H4 (cell line): ENCODE measurements at places on chromosomes 3 and 15. TPM values are rescaled to one million over a fixed set of nuclear protein-coding genes. Genes with fewer than 3 reads are reported as not detected.

The AADACL2 gene
- total RNA-seq: not detected in 2 replicates

The B3GNT5 gene
- total RNA-seq: 6.4 and 14.7 TPM in 2 replicates

The GRIP2 gene
- total RNA-seq: 0.77 TPM in 1 of 2 replicates, not detected in the other

The NR1I2 gene
- total RNA-seq: not detected in 2 replicates

The CXCR6 gene
- total RNA-seq: not detected in 2 replicates

The ACTC1 gene
- not detected in 2 replicates for total RNA-seq

The TFDP2 gene
- 66.5 and 71.4 TPM in 2 replicates for total RNA-seq

The CLEC3B gene
- 0.37 and 1.3 TPM in 2 replicates for total RNA-seq

The FAM43A gene
- 4.0 and 4.6 TPM in 2 replicates for total RNA-seq

DNA sequence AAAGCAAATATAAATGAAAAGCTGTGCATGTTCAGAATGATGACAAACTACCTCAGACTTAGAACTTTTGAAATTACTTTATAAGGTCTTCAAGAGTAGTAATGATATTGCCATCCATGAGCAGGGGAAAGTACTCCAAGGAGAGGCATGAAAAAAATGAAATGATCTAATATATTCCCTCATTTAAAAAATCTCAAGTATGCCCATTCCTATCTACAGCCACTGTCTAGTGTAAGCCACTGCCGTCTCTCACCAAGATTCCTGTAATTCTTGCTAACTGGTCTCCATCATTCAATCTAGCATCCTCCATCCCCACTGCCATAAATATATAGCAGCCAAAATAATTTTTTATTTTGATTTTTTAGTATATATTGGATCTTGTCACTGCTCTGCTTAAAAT is 258.8 kb downstream of the PLOD2 start:
- no peak for DNase-seq

- DNase-seq: no peak
These were observed 30.5 kb downstream of the FAH start for GRCh38 chr15:80183306-80183705.

DNA sequence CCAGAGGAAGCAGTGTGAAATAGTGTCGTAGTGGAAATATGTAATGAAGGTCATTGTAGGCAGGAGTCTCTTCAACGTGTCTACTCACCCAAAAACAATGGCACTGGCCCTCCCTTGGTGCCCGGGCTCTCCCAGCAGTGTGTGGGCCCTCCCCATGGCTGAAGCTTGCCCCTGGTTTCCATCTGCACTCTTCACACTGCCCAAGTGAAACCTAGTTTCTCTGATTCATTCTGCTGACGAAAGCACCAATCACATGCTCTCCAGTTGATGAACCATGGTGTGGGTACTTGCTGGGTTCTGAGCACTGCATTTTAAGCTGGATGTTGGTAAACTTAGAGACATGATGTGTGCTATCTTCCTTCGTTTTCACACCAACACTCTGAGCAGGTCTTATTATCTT is 61.0 kb upstream of the AGBL1 start:
- no peak for DNase-seq

GRCh38 chr3:174202561-174202960 is 656.6 kb upstream of the NAALADL2 start:
- no peak for DNase-seq

GRCh38 chr3:175386630-175387029 is 527.5 kb downstream of the NAALADL2 start:
- DNase-seq: peak; percentile 95

GRCh38 chr15:60464836-60465630 is 13.9 kb downstream of the ICE2 start:
- no peak for DNase-seq

DNA sequence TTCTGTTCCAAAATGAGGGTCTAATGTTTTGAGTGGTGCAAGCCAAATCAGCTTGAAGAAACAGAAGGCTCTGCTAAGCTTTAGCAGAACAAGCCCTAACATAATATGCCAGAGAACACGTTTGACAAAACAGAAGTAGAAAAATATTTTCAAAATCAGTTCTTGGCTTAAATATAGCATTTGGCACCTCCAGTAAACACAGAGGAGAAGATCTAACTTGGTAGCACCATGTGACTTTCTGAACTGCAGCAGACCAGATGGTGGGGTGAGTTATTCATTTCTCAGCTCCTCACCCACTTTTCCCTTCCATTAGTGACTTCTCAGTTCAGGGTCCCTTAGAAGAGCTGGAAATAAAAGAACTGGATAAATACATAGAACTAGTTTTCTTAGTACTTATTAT is 395.8 kb downstream of the MAGI1 start:
- DNase-seq: no peak

DNA sequence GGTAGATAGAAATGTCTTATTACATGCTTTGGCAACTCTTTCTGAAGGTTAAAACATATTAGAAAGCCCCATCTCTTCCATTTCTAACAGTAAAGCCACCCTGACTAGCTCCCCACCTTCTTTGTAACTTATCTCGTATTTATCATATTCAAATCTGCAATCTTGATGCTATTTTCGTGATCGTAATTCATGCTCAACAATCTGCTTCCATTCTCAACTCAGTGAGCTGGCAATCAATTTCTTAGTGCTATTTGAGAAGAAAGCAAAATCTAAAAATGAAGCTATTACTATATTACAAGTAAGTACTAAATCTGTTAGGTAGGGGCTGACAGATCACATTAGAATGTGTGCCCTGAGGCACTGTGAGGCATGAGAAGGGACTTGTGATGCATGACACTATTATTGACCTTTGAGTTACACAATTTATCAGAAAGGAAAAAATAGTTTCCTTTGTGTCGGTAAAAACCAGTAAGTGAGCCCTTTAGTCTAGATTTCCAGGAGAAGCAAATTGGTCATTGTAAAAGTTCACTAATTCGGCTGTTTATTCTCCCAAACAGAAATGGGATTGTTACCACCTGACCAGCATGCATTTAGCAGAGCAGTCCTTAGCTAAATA is 379.7 kb upstream of the CNTN6 start:
- peak; percentile 31 for DNase-seq

GRCh38 chr3:14921811-14922705 is 25.3 kb upstream of the NR2C2 start:
- DNase-seq: no peak

GRCh38 chr3:30401971-30402370 is 204.4 kb upstream of the TGFBR2 start:
- no peak for DNase-seq

DNA sequence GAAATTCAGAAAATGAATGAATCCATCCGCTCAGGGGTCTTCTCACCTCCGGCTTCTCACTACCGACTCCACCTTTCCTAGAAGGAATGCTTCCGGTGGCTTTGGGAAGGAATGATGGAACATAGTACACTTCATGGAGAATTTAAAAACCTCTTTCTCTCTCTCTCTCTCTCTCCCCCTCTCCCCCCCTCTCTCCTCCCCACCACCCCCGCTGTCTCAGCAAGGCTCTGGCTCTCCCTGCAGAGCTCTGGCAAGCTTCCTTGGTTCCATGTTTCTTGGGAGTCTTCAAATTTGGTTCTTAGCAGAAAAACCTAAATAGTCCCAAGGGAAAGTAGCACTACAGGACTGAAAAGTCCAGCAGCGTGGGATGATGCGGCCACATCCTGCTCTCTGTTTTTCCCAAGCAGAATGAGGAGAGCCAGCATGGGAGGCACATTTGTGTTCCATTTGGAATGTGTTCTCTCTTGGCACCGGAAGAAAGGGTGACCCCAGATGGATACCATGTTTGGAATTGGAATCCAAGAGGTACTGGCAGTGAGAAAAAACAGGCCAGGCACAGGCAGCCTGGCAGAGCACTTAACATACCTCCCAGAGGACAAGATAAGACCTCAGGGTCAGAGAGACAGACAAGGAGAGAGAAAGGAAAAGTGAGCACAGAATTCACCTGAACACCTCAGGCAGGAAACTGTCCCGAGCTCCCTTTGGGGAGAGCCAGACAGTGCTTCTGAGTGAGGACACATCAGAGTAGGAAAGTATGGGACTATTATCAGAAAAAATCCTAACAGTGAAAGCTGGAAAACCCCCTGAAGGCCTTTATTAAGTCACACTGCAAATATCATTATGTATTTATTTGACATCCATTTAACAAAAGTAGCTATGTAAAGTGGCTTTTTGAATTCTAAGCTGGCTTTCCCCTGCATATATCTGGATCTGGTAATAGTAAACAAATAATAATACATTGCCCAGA is at the start of gene POPDC2:
POPDC2 (minus strand) TSS at position 116 of the 967 bp plus-strand sequence. CDS start 166 bp downstream, outside the sequence.
- DNase-seq: no peak

- DNase-seq: no peak
These were observed 241.4 kb downstream of the NFKBIZ start for GRCh38 chr3:102090721-102091045.

GRCh38 chr15:40481341-40482074 is 10.7 kb downstream of the CHST14 start:
- DNase-seq: no peak

DNA sequence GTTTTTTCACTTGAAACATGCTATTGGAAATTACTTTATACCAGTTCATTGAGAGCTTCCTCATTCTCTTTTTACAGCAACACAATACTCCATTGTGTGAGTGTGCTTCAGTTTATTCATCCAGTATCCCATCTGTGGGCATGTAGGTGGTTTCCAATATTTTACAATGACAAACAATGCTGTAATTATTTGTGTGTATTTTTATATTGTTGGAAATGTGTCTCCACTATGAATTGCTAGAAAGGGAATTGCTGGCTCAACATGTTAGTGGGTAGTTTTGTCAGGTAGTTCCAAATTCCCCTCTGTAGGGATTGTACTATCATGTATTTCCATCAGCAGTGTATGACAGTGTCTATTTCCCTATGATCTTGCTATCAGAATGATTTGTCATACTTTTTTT is 65.8 kb upstream of the MAGI1 start:
- DNase-seq: no peak

GRCh38 chr15:28269097-28269496 is 52.9 kb downstream of the HERC2 start:
- DNase-seq: no peak

DNA sequence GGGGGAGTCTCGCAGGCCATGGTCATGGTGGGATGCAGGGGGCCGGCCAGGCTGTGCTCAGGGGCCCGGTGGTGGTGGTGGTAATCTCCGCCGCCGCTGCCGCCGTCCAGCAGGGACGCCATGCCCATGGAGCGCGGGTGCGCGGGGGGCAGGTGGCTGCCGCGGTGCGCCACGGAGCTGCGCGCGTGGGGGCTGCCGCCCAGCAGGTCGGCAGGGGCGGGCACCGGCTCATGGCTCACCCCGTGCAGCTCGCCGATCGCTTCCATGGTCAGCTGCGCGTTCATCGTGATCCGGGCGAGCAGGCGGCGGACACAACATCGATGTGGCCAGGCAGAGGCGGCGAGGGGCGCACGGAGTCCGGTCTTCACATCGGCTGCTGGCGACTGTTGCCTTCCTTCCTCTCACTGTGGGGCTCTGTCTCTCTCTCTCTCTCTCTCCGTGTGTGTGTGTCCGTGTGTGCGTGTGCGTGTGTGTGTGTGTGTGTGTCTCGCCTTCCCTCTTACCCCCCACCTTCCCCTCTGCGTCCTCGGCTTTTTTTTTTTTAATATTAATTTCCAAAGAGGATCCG is 451 bp downstream of the ONECUT1 start:
- DNase-seq: no peak

DNA sequence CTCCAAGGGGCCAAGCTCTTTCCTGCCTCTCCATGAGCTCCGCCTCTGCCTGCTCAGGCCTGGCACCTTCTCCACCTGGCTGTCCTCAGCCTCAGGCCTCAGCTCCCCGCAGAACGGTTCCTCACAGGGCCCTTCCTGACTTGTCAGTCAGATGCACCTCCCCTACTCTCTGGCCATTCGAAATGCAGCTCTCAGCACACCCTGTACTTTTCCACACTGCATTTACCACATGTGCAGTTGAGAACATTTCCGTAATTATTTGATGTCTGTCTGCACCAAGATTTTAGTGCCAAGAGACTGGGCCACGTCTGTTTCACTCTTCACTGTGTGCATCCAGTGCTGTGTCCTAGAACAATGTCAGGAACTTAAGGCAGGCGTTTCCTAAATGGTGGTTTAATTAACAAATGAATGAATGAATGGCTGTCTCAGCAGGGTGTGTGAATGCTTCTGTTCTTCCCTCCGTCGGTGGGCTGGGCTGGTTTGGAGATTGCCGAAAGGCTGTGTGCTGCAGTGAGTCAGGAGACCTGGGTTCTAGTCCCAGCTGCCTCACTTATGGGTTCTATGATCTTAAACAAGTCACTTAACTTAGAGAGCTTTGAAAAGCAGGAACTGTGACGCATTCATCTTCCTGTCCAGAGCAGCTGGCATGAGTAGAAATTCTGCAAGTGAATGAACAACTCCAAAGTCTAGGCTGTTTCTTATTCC is 5.4 kb downstream of the MUC4 start:
- no peak for DNase-seq

DNA sequence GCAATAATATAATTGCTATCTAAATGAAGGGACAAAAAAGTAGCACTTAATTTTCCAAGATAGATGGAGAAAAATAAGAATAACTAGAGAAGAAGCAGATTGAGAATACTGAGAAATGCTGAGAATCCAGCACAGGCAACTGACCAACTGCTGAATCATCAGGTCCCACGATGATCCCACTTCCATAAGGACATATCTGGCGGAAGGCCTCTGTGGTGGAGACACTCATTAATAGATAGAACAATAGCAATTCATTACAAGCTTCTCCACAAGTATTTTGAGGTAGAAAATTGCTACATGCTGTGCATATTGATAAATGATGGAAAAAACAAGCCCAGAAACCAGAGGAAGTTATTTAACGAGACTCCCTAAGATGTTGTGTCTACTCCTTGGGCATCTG is 105.9 kb downstream of the DUT start:
- no peak for DNase-seq

- DNase-seq: no peak
These were observed 44.2 kb upstream of the ZBTB38 start for GRCh38 chr3:141323936-141324704.

GRCh38 chr3:133833267-133833666 is 27.7 kb downstream of the SRPRB start:
- no peak for DNase-seq

DNA sequence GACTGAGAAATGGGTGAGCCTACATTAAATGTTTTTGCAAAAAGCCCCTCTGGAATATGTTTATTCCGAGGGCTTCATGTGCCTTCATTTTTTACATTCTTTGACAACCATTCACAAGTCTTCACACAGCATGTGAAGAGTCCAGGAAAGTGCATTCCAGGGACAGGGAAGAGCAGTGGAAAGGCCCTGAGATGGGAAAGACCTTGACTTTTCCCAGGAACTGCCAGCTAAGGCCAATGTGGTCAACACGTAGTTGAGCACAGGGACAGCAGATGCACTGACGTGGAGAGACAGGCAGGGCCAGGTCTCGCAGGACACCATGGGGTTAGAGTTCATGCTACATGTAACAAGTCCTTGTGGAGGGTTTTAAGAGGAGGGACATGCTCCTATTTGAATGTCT is 21.7 kb downstream of the SSR3 start:
- DNase-seq: no peak

GRCh38 chr3:56772952-56773938 is 28.5 kb downstream of the ARHGEF3 start:
- DNase-seq: no peak

DNA sequence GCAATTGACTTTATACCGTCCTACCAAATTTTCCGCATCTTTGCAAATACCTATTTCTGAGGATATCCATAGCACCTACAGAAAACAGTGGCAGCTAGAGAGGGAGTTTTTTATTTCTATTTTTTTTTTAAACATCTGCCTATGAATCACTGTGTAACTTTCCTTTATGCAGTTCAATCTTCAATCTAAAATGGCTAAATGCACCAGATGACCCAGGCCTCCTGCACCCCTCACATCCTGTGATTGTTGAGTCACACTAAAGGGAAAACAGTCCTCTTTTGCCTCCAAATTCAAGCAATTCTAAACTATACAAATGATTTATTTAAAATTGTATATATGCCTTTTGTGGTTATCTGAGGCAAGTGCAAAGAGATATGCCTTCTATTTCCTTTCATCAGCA is 20.1 kb upstream of the BCL6 start:
- DNase-seq: no peak
